PC-9 (cell line): ENCODE measurements at places on chromosomes 2 and 18. TPM values are rescaled to one million over a fixed set of nuclear protein-coding genes. Genes with fewer than 3 reads are reported as not detected.

GRCh38 chr2:138071720-138072719, 107.7 kb downstream of the HNMT start:
- H3K36me3 ChIP-seq: no peaks in the 10 kb centered on the region
- peak overlapping the region; percentile 66 for H3K27ac ChIP-seq
- H3K27me3 ChIP-seq: no peaks in the 10 kb centered on the region
- H3K4me3 ChIP-seq: peak overlapping the region; percentile 15; the same call in 1 of the 2 replicates
- peak; percentile 96 for DNase-seq

DNA sequence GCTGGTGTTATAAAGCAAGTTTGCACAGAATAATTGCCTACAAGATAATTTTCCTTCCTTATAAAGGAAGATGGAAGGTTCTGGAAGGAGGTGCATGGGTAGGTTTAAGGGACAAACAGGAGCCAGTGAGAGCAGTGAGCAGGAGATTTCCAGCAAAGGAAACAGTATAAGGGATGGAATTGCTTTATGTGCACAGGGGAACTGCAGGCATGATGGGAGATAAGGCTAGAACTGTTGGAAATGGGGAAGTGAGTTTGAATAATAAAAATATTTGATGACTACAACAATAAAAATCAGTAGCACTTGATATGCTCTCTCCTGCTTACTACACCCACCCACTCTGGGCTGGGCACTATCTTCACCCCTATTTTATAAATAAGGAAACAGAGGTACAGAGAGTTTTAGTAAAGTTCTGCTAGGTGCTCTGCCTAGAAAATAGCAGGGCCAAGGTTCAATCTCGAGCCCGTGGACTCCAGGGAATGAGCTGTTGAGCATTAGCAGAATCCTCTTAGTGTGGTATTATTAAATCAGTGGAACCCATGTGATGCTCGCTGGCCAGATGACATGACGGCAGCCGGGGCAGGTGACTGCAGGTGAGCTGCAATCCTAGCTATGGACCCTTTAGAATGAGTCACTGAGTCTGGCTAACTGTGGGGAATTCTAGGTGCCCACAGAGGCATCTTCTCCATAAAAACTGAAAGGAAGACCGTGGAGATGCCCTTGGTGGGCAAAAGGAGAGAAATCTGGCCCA, 302.5 kb downstream of the PIEZO2 start:
- H3K36me3 ChIP-seq: no peaks in the 10 kb centered on the region
- H3K4me3 ChIP-seq: no peak overlapping the region
- H3K27ac ChIP-seq: no peak overlapping the region
- H3K4me1 ChIP-seq: no peaks in the 10 kb centered on the region
- peaks cover 37% of the 10 kb centered on the region for H3K27me3 ChIP-seq

DNA sequence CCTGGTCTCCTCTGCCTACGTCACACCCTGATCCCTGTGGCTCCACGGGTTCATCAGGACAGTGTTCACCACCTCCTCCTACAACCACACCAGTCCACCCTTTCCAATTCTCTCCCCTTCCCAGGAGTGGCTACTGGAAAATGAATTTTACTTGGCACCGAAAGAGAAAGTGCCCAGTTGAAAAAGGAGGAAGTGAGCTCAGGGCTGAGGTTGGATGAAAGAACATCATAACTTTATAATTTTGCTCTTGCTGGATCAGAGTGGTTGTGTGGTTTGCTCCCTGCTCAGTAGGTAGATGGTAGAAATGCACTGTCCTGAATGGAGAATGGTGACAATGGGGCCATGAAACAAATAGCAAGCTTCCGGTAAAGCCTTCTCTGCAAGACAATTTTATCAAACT, 140.3 kb upstream of the DDX18 start:
- no peak for DNase-seq
- no peak overlapping the region for H3K27ac ChIP-seq
- H3K36me3 ChIP-seq: no peaks in the 10 kb centered on the region
- peaks cover 46% of the 10 kb centered on the region for H3K27me3 ChIP-seq
- H3K4me1 ChIP-seq: no peaks in the 10 kb centered on the region

DNA sequence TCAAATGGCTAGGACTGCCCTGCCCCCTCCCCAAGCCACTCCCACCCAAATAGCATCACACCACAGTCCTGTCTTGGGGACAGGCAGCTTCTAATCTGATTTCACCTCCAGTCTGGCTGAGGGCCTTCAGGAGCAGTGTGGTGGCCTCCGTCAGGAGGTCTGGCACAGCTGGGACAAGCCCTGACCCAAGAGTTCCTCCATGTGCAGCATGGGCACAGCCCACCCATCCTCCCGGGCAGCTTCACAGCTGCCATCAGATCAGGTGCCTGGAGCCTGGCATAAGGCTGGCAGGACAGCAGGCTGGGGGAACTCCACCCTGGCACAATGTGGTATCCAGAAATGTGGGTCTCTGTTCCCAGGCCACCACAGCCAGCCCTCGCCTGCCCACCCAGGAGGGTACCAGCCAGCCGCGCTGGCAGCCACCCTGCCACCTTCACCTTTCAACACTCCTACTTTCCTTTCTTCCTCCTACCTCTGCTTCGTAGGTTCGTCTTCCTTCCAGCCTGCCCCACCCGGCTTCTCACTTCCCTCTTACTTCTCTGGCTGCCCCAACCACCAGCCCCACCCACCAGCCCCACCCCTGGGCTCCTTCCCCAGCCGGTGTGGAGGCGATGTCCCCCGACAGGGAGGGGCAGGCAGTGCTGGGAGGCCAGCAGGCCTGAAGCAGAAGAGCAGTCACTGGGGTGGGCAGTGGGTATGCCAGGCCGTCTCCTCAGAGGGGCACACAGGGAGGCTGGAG, at the start of gene CAPG:
Gene CAPG, minus strand, starts transcription at position 522 of the 739 bp plus-strand sequence. CDS start 8,221 bp downstream, outside the sequence.
- H3K4me3 ChIP-seq: peak within 1 kb of the TSS; percentile 49
- no peaks in the 10 kb centered on the region for H3K36me3 ChIP-seq
- H3K27me3 ChIP-seq: no peaks in the 10 kb centered on the region
- DNase-seq: peak; percentile 89
- peaks cover 56% of the 10 kb centered on the region for H3K4me1 ChIP-seq

DNA sequence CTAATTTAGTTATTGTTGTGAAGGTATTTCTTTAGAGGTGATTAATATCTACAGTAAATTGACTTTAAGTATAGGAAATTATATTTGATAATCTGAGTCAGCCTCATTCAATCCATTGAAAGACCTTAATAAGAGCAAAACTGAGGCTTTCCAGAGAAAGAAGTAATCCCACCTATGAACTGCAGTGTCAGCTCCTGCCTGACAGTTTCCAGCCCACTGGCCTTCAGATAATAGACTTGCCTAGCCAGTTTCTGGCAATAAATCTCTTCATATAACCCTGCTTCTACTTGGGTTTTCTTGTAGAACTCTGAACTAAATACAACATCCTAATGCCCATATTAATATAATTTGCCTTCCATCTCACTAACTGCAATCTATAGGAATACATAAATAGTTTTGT, 437.9 kb upstream of the UBE2E3 start:
- no peak for DNase-seq
- H3K27ac ChIP-seq: no peak overlapping the region
- no peaks in the 10 kb centered on the region for H3K4me1 ChIP-seq
- no peaks in the 10 kb centered on the region for H3K27me3 ChIP-seq
- H3K36me3 ChIP-seq: no peaks in the 10 kb centered on the region
- H3K4me3 ChIP-seq: no peak overlapping the region

GRCh38 chr2:240624011-240624949, 1.0 kb upstream of the GPR35 start:
- no peaks in the 10 kb centered on the region for H3K36me3 ChIP-seq
- no peaks in the 10 kb centered on the region for H3K4me1 ChIP-seq
- H3K4me3 ChIP-seq: no peak overlapping the region
- H3K27me3 ChIP-seq: peaks cover 41% of the 10 kb centered on the region

Gene PSMA8
- total RNA-seq: not detected in 2 replicates

Gene HOXD12
- not detected in 2 replicates for total RNA-seq
